ENCODE measurements at places on chromosomes 2 and 18. TPM values are rescaled to one million over a fixed set of nuclear protein-coding genes. Genes with fewer than 3 reads are reported as not detected.

The RBBP8 gene
- 66.8 TPM for total RNA-seq

The PRSS56 gene
- total RNA-seq, result not detected

The FOXD4L1 gene
- total RNA-seq, result 0.72 TPM

- no peaks in the 10 kb centered on the region for H3K4me1 ChIP-seq
- H3K27ac ChIP-seq, result no peak overlapping the region
- no peak overlapping the region for H3K4me3 ChIP-seq
- H3K27me3 ChIP-seq, result no peaks in the 10 kb centered on the region
Measured at GRCh38 chr18:58180738-58181353, 136.8 kb downstream of the NEDD4L start.

DNA sequence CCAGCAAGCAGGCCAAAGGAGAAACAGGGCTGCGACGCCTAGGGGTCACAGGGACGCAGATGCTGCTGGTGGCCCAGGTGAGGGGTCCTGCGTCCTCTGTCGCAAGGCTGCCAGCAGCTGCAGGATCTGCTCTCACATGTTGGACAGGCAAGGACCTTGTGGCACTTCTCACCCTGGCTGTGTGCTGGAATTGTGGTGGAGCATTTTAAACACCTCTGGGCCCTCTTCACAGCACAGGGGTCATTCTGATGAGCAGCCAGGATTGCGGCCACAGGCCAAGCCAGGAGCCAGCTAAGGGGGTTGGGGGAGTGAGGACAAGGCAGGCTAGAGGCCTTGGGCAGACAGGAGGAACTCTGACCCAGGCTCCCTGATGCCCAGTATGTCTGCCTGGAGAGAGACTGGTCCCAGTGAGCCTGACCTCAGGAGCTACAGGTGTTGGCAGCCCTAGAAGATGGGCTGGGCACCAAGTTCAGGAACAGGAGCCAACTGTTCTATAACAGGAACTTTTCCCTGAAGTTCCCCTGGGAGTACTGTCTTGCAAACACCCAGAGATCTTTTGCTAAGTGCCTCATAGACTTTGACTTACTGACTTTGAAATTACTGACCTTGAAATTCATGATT, 40.2 kb downstream of the EFR3B start:
- peaks cover 17% of the 10 kb centered on the region for H3K4me1 ChIP-seq
- no peak for DNase-seq
- no peak overlapping the region for H3K4me3 ChIP-seq

DNA sequence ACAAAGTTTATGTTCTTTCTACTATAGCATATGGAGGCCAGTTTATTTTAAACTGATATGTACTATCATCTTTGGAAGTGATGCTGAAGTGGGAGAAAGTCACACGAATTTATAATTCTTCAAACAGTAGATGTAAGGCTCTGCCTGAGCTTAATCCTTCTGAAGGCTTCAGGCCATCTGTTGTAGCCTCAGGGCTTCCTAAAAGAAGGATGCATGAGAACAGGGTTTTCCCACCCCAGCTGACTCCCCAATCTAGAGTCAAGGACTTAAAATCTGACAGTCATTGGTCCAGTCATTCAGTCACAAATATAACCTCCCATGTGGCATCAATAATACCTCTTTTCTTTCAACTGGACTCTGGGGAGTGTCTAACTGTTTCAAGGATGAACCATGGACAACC, 330.5 kb downstream of the KCNS3 start:
- H3K4me3 ChIP-seq, result no peak overlapping the region
- no peaks in the 10 kb centered on the region for H3K27me3 ChIP-seq
- no peaks in the 10 kb centered on the region for H3K36me3 ChIP-seq
- no peak for DNase-seq
- H3K27ac ChIP-seq, result no peak overlapping the region

DNA sequence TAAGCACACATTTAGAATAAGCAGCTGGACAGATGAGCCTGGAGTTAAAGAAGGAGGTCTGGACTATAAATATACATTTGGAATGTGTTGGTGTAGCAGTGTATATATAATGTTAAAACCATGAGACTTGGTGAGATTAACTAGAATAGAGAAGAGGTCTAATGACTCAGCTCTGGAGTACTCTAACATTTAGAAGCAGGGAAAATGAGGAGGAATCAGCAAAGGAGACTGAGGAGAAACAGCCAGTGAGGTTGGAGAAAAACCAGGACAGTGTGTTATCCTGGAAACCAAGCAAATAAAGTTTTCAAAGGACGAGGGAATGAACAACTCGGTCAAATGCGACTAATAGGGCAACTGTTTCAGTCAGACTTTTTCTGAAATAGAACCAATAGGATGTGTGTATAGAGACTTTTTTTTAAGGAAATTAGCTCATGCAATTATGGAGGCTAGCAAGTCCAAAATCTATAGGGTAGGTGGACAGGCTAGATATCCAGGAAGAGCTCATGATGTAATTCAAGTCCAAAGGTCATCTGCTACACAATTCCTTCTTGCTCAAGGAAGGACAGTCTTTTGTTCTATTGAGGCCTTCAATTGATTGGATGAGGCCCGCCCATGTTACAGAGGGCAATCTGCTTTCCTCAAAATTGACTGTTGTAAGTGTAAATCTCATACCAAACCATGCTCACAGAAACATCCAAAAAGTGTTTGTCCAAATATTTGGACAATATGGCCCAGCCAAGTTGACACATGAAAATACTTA, 10.8 kb upstream of the SESTD1 start:
- H3K27ac ChIP-seq, result no peak overlapping the region
- no peaks in the 10 kb centered on the region for H3K27me3 ChIP-seq
- H3K4me1 ChIP-seq, result no peaks in the 10 kb centered on the region
- no peak for DNase-seq

GRCh38 chr2:46388881-46389280, 90.5 kb upstream of the TMEM247 start:
- H3K4me3 ChIP-seq, result no peak overlapping the region
- no peak for DNase-seq
- no peaks in the 10 kb centered on the region for H3K27me3 ChIP-seq
- H3K4me1 ChIP-seq, result no peaks in the 10 kb centered on the region
- no peak overlapping the region for H3K27ac ChIP-seq

DNA sequence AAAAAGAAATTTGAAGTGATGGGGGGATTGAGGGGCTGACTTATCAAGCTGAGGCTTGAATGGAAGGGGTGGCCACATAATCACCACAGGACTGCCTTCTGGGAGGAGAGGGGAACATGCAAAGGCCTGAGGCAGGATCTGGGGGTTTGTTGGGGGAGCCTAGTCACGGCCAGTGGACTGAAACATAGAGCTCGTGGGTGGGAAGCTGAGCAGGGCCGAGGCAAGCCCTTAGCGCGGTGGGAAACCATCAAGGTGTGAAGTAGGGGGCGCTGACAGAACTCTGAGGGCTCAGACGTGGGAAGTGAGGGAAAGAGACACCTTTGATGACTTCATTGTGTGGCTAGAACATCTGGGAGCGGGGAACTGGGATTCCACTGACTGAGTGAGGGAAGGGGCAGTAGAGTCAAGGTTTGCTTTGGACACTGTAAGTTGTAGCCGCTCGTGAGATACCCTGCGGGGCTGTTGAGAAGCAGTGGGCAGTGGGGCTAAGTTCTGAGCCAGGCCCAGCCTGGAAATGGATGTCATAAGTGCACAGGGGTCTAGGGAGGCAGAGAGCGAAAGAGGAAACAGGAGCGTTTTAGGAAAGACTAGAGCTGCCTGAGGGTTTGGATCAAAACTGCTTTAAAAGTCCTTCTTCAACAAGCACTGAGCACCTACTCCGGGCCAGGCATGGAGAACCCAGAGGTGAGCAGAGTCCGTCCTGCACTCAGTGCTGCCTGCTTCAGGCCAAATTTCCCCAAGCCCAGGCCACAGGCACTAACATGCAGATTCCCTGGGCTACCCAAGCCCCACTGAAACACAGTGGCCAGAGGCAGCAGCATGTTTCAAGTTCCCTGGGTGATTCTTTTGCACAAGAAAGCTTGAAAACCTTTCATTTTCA, 686 bp upstream of the SNORC start:
- H3K36me3 ChIP-seq, result no peaks in the 10 kb centered on the region
- DNase-seq, result no peak
- no peaks in the 10 kb centered on the region for H3K27me3 ChIP-seq

DNA sequence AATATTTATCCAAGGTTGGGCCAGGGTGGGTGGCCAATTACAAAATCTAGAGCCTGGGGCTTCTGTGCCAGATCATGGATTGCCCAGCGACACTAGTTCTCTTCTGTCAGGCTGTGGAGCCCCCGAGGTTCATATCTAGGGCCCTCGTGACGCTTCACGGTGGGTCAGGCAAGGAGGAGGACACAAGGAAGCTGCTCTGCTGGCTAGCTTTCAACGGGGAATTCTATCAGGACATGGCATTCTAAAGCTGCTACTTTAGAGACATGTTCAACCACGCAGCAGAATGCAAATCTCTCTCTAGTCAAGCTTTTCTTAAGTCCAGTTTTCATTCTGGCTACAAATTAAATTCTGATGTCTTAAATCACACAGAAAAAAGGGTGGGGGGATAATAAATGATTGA, 180.2 kb downstream of the THADA start:
- H3K27me3 ChIP-seq, result no peaks in the 10 kb centered on the region
- no peak for DNase-seq
- no peak overlapping the region for H3K4me3 ChIP-seq
- peaks cover 5% of the 10 kb centered on the region for H3K36me3 ChIP-seq

GRCh38 chr2:37837628-37838328, 87.3 kb upstream of the RMDN2 start:
- H3K4me3 ChIP-seq, result no peak overlapping the region
- H3K36me3 ChIP-seq, result no peaks in the 10 kb centered on the region
- DNase-seq, result no peak
- no peaks in the 10 kb centered on the region for H3K27me3 ChIP-seq
- no peak overlapping the region for H3K27ac ChIP-seq

DNA sequence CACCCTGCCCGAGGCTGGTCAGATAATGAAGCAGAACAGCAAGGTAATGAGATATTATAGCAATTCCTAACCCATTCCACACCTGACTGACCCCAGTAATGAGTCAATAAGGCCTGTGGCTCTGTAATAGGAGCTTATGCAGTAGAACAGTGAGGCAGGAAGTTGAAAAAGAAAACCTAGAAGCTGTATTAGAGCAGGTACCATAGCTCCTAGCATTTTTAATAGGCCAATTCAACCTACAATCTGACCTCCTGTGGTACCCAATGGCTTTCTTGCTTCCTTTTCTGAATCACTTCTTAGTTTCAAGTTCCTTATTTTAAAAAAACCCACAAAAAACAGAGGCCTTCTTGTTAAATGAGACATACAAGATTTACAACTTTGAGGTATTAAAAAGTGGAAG, 43.6 kb upstream of the MAP2 start:
- no peak overlapping the region for H3K27ac ChIP-seq
- peaks cover 2% of the 10 kb centered on the region for H3K27me3 ChIP-seq
- no peaks in the 10 kb centered on the region for H3K36me3 ChIP-seq
- H3K4me3 ChIP-seq, result no peak overlapping the region

GRCh38 chr18:50651334-50651733, 91.4 kb downstream of the MAPK4 start:
- H3K36me3 ChIP-seq, result no peaks in the 10 kb centered on the region
- no peaks in the 10 kb centered on the region for H3K27me3 ChIP-seq
- no peak overlapping the region for H3K4me3 ChIP-seq
- no peaks in the 10 kb centered on the region for H3K4me1 ChIP-seq
- no peak for DNase-seq

GRCh38 chr2:29628108-29628745, 293.2 kb downstream of the ALK start:
- no peaks in the 10 kb centered on the region for H3K36me3 ChIP-seq
- no peak for DNase-seq

DNA sequence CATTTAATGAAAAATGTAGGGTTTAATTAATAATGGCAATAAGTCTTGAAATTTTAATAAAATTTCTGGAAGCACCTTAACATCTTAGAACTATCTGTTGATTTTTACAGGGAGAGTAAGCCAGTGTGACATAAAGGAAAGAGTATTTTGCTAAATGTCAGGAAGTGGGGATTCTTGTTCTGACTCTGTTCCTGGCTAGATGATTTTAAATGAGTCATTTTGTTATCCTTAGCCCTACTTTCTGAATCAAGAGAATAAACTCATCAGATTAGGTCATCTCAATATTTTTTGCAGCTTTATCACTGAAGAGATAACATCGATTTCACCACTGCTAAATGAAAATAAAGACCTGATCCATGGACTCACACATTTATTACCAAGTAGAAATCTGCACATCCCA, 377.5 kb upstream of the CYRIA start:
- H3K36me3 ChIP-seq, result no peaks in the 10 kb centered on the region
- H3K27me3 ChIP-seq, result no peaks in the 10 kb centered on the region
- no peaks in the 10 kb centered on the region for H3K4me1 ChIP-seq
- DNase-seq, result no peak
- H3K4me3 ChIP-seq, result no peak overlapping the region

DNA sequence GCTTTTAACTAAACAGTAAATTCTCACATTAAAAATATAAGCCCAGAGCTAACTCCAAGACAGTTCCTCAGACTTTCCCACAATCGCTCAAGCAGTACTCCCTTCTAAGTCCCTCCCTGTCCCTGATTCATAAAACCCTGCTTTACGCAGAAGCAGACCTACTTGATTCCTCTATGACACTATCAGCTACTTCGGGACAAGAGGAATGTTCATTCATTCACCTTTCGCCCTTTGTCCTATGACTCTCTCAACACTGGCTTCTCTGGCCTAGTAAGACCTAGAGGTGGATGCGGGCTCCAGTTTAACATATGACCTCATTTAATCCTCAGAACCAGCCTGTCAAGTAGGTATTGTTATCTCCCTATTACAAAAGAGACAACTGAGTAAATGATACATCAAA, 10.2 kb downstream of the LPIN2 start:
- peaks cover 13% of the 10 kb centered on the region for H3K4me1 ChIP-seq
- H3K27me3 ChIP-seq, result no peaks in the 10 kb centered on the region
- no peaks in the 10 kb centered on the region for H3K36me3 ChIP-seq

- no peaks in the 10 kb centered on the region for H3K4me1 ChIP-seq
- no peaks in the 10 kb centered on the region for H3K27me3 ChIP-seq
- no peak overlapping the region for H3K4me3 ChIP-seq
- peaks cover 10% of the 10 kb centered on the region for H3K36me3 ChIP-seq
- no peak overlapping the region for H3K27ac ChIP-seq
Measured at GRCh38 chr2:58146707-58147106, 94.4 kb downstream of the FANCL start.

DNA sequence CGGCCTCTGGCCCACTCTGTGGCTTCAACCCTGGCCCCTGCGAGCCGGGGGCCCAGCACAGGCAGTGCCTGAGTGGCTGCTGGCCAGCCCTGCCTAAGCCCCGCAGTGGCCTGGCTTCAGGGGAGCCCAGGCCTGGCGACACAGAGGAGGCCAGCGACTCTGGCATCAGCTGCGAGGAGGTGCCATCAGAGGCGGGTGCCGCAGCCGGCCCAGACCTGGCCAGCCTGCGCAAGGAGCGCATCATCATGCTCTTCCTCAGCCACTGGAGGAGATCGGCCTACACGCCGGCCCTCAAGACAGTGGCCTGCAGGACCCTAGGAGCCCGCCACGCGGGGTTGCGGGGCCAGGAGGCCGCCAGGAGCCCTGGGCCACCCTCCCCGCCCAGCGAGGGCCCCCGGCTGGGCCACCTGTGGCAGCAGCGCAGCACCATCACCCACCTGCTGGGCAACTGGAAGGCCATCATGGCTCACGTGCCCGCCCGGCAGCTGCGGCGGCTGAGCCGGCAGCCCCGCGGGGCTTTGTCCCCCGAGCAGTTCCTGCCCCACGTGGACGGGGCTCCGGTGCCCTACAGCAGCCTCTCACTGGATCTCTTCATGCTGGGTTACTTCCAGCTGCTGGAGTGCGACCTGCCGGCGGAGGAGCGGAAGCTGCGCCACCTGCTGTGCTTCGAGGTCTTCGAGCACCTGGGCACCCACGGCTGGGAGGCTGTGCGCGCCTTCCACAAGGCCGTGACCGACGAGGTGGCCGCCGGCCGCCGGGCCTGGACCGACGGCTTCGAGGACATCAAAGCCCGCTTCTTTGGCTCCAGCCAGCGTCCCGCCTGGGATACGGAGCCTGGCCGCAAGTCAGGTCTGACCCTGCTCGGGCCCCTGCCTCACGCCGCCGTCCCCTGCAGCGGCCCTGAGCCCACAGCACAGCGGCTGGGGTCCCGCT, 7.5 kb upstream of the KLHL30 start:
- no peak for DNase-seq
- H3K36me3 ChIP-seq, result no peaks in the 10 kb centered on the region
- H3K4me1 ChIP-seq, result no peaks in the 10 kb centered on the region
- no peak overlapping the region for H3K27ac ChIP-seq
- no peaks in the 10 kb centered on the region for H3K27me3 ChIP-seq
